CD4-positive, alpha-beta T cell treated with Interleukin-4 for 1 hour (primary cell): ENCODE measurements at places on chromosomes 13 and 19.

GRCh38 chr19:19884583-19884982 lies 16.2 kb upstream of the ZNF93 start:
- DNase-seq = no peak

DNA sequence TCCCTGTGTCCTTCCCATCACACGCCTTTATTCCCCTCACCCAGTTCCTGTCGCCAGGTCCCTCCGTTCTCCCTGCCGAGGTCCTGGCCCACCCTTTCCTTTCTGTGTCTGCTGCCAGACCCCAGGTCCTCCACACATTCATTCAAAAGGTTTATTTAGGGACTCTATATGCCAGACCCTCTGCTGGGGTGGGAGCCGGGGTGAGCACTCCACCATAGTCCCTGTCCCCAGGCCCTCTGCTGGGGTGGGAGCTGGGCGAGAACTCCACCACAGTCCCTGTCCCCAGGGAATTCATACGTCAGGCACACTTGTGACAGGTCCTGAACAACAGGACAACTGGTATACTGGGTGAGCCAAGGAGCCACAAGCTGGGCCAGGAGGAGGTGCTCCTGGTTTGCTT lies 34.4 kb upstream of the TUBGCP3 start:
- no peak for DNase-seq

GRCh38 chr13:30303269-30303668 lies 4.1 kb downstream of the KATNAL1 start:
- no peak for DNase-seq

DNA sequence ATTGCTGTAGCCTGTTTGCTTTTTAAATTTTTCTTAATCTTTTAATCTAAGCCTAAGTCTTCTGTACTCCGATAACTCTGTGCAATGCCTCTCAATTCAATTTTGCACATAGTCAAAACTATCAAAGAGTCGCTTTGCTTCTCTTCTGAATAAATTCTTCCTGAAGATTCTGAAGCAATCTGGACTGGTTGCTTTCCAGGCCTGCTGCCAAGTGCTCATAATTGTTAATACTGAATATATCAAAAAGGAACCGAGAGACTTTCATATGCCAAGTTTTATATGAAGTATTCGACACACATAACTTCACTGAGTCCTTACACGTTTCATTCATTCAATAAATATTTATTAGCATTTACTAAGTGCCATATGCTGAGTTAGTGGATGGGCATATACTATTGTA lies 91.3 kb downstream of the EDNRB start:
- DNase-seq = no peak

GRCh38 chr13:77893066-77893465 lies 25.6 kb downstream of the EDNRB start:
- DNase-seq = no peak
